ENCODE measurements at places on chromosomes 3 and 15.
A peak's percentile ranks its signal among the peaks of the same experiment; 100 is the strongest.

- DNase-seq: no peak
These were observed 10.9 kb upstream of the NCKIPSD start for GRCh38 chr3:48696601-48697000.

GRCh38 chr3:139780593-139780992 lies 102.8 kb upstream of the NMNAT3 start:
- DNase-seq: no peak

DNA sequence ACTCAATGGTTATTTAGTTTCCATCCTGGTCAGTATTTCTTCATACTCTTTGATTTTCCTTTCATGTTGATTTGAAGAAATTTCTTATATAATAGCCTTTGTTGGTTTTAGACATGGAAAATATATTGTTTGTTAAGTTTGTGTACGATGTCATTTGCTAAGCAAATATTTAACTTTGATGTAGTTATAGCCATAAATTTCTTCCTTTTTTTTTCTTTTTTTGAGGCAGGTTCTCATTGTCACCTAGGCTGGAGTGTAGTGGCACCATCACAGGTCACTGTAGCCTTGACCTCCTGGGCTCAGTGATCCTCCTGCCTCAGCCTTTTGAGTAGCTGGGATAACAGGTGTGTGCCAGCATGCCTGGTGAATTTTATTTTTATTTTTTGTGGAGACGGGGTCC lies 51.4 kb downstream of the NMD3 start:
- no peak for DNase-seq

DNA sequence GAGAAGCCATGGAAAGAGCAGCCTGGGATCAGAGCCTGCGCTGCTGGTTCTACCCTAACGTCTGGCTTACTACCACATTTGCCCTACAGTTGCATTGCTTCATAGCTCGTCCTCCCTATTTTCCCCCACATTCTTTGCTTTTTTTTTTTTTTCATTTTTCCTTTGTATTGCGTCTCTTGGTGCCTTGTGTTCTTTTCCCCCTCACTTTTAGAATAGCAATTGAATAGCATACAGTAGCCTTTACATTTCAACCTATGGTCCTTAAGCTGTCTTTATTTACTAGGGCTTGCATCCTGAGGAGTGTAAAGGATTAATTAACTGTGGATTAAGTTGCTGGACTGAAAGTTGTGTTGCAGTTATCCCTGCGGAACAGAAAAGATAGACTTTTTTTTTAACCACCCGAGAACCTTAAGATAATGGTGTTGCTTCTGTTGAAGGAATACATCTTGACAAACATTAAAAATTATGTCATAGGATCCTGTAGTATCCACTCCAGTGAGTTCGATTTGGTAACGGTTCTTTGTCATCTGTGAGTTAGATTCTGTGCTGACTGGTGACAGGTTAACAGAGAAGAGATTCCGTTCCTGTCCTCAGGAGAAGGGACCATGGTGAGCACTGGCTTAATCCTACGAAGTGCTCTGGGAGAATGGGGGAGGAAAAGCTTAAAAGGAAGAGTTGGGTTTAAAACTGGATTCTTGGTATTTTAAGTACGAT lies 417.4 kb upstream of the NAALADL2 start:
- no peak for DNase-seq

- DNase-seq: no peak
These were observed 21.5 kb downstream of the MAGEF1 start for GRCh38 chr3:184690192-184690883.

GRCh38 chr15:90008607-90009006 lies 7.5 kb downstream of the ZNF710 start:
- no peak for DNase-seq

- DNase-seq: no peak
These were observed 426.8 kb downstream of the MECOM start for GRCh38 chr3:169236662-169237186.

GRCh38 chr15:45751629-45752028 lies 116.8 kb downstream of the SQOR start:
- no peak for DNase-seq

DNA sequence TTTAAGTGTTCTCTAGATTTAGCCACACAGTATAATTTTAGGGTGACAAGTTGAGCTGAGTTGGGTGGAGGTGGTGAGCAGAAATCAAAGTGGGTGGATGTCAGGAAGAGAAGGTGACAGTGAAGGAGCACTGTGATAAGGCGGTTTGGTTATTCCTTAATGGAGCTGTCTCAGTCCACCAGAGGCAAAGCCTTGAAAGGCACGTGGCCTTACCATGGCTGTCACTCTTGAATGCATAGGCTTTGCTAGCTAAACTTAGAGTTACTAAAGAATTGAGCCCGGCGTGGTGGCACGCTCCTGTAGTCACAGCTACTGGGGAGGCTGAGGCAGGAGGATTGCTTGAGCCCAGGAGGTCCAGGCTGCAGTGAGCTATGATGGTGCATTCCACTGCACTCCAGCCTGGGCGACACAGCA lies 560 bp upstream of the TTLL13 start:
- DNase-seq: no peak

GRCh38 chr3:160746976-160747375 lies 9.1 kb upstream of the PPM1L start:
- no peak for DNase-seq

- no peak for DNase-seq
These were observed 20.5 kb downstream of the TRH start for GRCh38 chr3:129994883-129995559.

GRCh38 chr3:64213962-64214379 lies 11.3 kb downstream of the PRICKLE2 start:
- DNase-seq: no peak

GRCh38 chr3:192494174-192494573 lies 233.2 kb downstream of the FGF12 start:
- no peak for DNase-seq

GRCh38 chr3:77475507-77475906 lies 435.6 kb downstream of the ROBO2 start:
- DNase-seq: no peak

GRCh38 chr3:123469323-123469995 lies 20.6 kb upstream of the ADCY5 start:
- no peak for DNase-seq

DNA sequence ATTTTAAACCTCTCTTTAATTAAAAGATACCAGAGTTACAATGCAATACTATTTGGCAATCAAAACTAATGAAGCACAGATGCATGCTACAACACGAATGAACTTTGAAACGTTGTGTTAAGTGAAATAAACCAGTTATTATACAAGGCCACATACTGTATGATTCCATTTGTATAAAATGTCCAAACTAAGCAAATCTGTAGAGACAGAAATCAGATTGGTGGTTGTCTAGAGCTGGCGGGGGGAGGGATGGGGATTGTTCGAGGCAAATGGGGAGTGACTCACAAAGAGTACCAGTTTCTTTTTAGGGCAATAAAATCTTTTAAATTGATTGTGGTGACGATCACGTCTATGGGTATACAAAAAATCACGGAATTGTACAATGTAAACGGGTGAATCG lies 677.0 kb downstream of the NTRK3 start:
- DNase-seq: no peak

DNA sequence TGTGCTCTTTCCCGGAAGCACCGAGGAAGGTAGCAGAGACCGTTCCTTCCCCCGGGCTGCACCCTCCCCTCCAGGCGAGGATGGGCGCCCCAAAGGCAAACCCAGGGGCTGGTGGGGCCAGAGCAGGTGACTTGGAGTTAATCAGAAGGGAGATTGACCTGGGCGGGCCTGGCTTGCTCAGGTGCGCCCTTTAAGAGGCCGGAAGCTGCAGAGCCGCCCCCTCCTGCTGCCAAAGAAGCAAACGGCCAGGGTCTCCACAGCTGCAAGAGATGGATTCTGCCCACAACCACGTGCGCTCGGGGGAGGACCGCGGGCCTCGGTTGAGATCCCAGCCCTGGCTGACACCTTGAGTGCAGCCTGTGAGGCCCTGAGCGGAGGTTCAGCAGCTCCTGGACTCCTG lies 218.2 kb upstream of the NAALADL2 start:
- no peak for DNase-seq

DNA sequence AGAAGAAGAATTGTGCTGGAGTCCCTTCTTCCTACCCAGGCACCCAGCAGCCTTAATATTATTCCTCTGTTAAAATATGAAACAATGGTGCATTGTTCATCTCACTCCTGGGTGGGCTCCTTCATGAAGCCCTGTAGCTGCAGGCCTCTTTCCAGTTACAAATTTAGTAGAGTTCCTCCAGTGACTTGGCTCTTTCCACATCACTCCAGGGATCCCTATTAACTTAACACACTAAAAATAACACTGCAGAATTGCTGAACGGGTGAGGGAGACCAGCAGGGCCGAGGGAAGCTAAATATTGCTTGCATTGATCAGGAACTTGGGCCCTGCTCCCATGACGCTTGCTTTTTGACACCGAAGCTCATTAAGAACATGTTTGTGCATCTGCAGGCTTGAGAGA lies 142.3 kb downstream of the PDCD6IP start:
- DNase-seq: no peak

DNA sequence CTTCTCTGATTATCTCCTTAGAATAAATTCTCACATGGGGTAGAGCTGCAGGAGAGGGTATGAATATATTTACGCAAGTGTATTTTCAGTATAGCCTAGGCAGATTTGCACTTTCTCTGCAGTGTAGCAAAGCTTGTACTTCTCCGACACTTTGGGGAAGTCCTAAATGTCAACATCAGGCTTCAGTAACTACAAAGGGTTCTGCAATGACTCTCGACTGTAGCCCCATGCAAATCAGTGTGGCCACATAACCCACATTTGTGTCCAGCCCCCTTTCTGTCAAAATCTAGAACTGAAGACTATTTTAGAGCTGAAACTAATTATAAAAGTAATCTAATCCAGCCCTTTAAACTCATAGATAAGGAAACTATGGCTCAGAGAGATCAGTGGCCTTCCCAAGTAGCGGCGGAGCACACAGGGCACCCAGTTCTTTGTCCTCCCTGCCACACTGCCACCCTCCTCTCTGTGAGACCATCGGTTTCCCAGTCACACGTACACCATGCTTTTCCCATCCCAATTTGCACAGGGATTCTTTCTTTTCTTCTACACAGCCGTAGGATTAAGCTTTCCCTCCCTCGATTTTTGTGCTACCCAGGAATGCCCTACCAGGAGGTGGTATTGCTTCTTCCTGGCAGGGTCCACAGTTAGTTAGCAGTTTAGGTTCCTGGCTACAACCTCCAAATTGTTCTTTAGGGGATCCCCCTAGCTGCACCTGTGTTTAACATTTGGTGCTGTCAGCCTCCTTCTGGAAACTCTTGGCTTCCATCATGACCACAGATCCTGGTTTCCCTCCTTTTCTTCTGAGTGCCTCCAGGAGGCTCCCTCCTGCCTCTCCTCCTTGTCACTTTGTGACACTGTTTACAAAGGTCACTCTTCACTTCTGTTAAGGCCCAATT lies 22.9 kb downstream of the MRAS start:
- no peak for DNase-seq

GRCh38 chr3:156230278-156230900 lies 110.0 kb downstream of the KCNAB1 start:
- DNase-seq: no peak

DNA sequence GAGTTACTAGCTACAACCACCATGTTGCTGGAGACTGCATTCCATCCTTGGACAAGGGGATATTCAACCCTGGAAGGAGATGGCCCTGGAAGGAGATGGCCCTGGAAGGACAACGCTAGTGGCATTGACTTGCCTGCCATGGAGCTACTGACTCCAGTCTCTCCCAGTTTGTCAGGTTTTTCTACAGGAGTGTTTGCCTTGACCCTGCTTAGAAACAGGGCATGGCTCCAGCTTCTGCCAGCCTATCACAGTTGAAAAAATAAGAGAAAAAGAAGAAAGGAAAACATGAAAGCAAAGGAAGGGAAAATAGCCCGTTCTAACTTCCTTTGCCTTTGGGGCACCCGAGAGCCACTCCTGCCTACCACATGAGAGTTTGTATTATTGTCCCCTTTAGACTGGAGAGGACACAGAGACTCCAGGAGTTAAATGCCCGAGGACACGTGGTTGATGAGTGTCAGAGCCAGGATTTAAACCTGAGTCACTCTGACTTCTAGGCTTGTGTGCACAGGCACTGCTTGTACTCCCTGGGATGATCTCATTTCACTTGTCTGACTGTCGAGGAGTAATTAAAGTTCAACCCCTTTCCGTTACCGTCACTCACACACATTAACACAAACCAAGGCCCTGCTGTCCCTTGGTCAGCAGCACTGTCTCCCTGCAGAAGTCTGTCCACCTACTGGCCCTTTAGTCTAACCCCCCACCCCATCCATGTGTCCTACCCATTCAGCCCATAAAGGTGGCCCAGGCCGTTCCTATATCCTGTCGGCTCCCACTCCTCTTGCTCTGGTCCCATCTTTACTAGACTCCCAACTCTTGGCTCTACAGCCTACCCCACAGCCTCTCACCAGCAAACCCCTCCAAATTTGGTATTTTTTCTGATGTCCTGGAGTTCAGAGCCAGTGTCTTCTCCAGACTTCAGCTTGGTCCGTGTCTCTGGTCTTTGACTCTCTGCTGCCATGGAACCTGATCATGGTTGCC lies 46.1 kb downstream of the C2CD4A start:
- DNase-seq: no peak

- no peak for DNase-seq
These were observed 168.7 kb downstream of the PTPRG start for GRCh38 chr3:61730056-61730455.

- DNase-seq: no peak
These were observed 465.9 kb upstream of the RASGRP1 start for GRCh38 chr15:39030291-39031070.

- DNase-seq: no peak
These were observed 977.5 kb downstream of the NAALADL2 start for GRCh38 chr3:175836617-175837016.

DNA sequence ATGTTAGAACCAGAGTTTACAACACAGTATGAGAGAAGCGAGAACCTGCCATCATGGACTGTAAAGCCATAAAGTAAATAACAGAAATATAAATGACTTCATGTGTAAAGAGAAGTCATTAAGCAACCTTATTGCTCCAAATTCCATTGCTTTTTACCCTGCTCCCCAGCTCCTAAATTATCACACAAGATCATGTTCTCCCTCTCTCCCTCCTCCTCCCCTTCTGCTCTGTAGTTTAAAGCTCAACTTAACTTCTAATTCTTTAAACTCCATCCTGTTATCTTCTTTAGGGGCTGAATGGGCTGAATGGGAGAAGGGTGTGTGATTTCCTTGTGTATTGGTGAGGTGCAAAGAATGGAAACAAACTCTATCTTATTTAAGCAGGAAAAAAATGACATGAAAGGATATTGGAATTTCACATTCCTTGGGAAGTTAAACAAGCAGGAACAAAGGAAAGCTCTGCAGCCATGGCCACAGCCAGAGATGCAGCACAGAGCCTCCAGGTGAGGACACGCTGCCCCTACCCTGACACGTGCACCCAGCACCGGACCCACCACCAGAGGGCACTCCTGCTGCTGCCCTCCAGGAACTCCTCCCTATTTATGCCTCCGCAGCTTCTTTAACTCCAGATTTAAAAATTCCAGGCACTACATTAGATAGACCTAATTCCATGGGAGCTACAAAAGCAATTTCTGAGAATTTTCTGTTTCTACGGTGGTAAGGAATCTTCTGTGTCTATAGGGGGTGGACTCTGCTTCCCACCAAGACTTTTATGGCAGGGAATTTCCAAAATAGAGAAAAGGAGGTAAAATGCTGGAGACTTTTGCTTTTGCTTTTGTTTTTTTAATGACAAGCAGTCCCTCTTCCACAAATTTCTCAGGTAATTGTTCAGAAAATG lies 76.9 kb upstream of the ABI3BP start:
- DNase-seq: peak; percentile 9

Measured in NCI-H187 (cell line).